ENCODE measurements at places on chromosomes 3 and 15. TPM values are rescaled to one million over a fixed set of nuclear protein-coding genes. Genes with fewer than 3 reads are reported as not detected.

GRCh38 chr3:192364316-192364715 is 363.0 kb downstream of the FGF12 start:
- no peak for DNase-seq

Gene SNX22
- total RNA-seq, result 0.27 TPM

GRCh38 chr15:27094235-27094634 is 123.3 kb downstream of the GABRG3 start:
- no peak for DNase-seq

DNA sequence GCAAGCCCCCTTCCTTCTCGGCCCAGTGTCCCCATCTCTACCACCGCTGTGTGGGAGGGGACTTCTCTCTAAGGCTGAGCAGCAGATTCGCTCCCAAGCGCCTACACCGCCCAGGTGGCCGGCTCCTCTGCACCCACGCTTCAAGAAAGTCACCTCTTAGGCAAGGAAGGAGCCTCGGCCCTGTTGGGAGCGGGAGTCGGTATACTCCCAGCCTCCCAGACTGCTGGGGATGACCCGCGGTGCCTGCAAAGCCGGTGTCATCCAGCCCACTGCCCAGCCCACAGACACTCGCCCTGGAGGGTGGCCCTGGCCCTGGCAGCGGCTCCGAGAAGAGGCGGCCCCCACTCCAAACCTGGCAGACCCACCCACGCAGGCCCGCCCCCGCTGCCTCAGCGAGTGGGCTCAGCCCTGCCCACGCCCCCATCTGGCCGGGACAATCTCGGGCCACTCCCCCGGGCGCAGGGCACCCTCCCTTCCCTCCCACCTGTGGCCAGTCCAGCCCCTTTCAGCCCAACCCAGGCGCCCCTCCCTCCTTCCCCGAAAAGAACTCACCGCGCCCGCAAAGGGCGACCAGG is 396 bp downstream of the CHRNB4 start:
- DNase-seq, result no peak

- no peak for DNase-seq
Measured at GRCh38 chr15:62962101-62962995, 80.2 kb upstream of the TPM1 start.

- no peak for DNase-seq
Measured at GRCh38 chr15:99130765-99131440, 26.0 kb downstream of the SYNM start.

Gene KIF15
- 2.4 TPM for total RNA-seq

DNA sequence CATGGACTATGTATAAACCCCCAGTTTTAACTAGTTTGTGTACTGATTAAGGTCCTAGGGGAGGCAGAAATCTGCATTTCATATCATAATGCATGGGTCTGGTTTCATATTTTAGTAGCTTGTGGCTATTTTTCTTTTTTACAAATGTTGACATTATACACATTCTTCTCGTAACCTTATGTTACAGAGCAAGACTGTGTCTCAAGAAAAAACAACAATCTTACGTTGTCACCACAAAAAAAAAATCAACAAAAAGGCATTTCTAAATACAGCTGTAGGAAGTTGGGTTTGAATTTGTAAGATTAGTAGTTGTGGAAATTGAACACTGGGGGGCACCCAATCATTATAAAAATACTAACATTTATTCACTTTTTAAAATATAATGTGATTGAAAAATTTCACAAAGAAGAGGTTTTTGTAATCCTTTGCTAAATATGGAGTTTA is 17.9 kb downstream of the SERP1 start:
- DNase-seq, result no peak

GRCh38 chr3:129399895-129400357 is 28.5 kb downstream of the EFCAB12 start:
- DNase-seq, result no peak

DNA sequence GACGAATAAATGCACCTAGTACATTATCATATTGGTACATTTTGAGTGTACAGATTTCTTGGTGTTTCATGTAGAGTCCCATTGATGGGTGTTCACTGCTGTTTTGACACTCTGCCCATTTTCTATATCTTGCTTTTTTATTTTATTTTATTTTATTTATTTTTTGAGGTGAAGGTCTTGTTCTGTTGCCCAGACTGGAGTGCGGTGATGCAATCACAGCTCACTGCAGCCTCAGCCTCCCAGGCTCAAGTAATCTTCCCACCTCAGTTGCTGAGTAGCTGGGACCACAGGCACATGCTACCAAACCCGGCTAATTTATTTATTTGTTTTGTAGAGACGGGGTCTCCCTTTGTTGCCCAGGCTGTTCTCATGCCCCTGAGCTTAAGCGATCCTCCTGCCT is 44.2 kb downstream of the DNAJC13 start:
- no peak for DNase-seq

Gene AQR
- total RNA-seq, result 19.6 TPM

GRCh38 chr3:69020424-69020823 is 6.9 kb upstream of the EOGT start:
- no peak for DNase-seq

GRCh38 chr3:9916734-9917680 is at the start of gene IL17RC:
TSS of gene IL17RC (plus strand) at chr3:9917098. CDS start at chr3:9917316, 218 bp downstream.
- peak; percentile 69 for DNase-seq
